ENCODE measurements at places on chromosomes 1 and 21. TPM values are rescaled to one million over a fixed set of nuclear protein-coding genes. Genes with fewer than 3 reads are reported as not detected.

- no peak overlapping the region for H3K4me3 ChIP-seq
- H3K4me1 ChIP-seq = no peaks in the 10 kb centered on the region
- no peak for DNase-seq
These were observed 12.9 kb downstream of the PTPRF start for GRCh38 chr1:43543567-43543966.

Gene CYP4A22
- total RNA-seq = not detected

DNA sequence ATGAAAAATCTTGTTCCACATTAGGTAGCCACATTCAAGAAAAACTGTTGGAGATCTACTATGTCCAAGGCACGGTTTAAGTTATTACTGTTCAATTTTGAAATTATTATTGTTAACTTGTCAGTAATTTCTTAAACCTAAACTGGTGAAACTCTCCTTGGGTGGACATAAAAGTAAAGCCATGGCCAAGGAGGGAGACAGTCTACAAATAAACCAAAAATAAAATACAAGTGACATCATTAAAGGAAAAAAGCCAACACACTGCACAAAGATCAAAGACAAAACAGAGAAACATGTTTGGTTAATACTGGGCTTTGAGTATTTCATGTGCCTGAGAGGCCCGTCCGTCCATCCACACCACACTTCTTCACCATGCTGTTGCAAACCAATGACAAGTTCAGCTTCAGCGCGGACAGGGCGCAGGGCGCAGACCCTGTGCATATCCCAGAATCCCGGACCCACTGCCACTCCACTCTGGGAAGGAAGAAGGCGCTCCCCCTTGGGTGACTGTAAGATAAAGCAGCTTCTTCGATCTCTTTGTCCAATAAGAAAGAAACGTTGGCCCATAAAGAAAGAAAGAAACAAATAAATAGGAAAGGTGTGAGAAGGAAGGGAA, 918 bp upstream of the RASAL2 start:
- peaks cover 7% of the 10 kb centered on the region for H3K4me1 ChIP-seq
- H3K4me3 ChIP-seq = peak overlapping the region; percentile 78
- no peak for DNase-seq
- H3K27ac ChIP-seq = no peak overlapping the region

Gene FABP3
- not detected for total RNA-seq

Gene CHD5
- 0.59 TPM for total RNA-seq

Gene FCGR1A
- total RNA-seq = not detected

Gene TIE1
- 0.23 TPM for total RNA-seq

DNA sequence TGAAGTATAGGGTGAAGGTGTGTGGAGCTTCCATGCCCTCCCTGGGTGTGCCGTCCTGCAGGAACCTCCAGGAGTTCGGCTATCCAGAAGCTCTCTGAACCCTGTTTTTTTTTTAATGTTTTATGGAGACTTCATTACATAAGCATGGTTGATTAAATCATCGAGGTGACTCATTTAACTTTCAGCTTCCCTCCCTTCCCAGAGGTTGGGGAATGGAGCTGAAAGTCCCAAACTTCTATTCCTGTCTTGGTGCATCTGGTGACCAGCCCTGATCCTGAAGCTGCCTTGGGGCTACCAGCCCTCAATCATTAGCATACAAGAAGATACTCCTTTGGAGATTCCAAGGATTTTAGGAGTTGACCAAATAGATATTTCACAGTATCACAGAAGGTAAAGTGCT, 9.5 kb downstream of the RRP15 start:
- no peak for DNase-seq
- peaks cover 2% of the 10 kb centered on the region for H3K36me3 ChIP-seq
- no peak overlapping the region for H3K4me3 ChIP-seq
- H3K4me1 ChIP-seq = no peaks in the 10 kb centered on the region
- no peaks in the 10 kb centered on the region for H3K27me3 ChIP-seq

- H3K4me3 ChIP-seq = peak overlapping the region; percentile 79
- peak; percentile 87 for DNase-seq
- H3K27me3 ChIP-seq = no peaks in the 10 kb centered on the region
These were observed 3.0 kb upstream of the MDM4 start for GRCh38 chr1:204513117-204513716.

GRCh38 chr1:227543283-227544066, 19.9 kb upstream of the ZNF678 start:
- H3K27ac ChIP-seq = peak overlapping the region; percentile 67
- no peaks in the 10 kb centered on the region for H3K36me3 ChIP-seq
- peaks cover 5% of the 10 kb centered on the region for H3K4me1 ChIP-seq
- no peak for DNase-seq

All from activated CD4-positive, alpha-beta T cell treated with anti-CD3 and anti-CD28 coated beads, Interleukin-2, amount 10 ng/mL, durations not matched to agents 24 days and 14 days (primary cell).